ENCODE measurements at places on chromosomes 12 and 14. TPM values are rescaled to one million over a fixed set of nuclear protein-coding genes. Genes with fewer than 3 reads are reported as not detected.
A peak's percentile ranks its signal among the peaks of the same experiment; 100 is the strongest.

DNA sequence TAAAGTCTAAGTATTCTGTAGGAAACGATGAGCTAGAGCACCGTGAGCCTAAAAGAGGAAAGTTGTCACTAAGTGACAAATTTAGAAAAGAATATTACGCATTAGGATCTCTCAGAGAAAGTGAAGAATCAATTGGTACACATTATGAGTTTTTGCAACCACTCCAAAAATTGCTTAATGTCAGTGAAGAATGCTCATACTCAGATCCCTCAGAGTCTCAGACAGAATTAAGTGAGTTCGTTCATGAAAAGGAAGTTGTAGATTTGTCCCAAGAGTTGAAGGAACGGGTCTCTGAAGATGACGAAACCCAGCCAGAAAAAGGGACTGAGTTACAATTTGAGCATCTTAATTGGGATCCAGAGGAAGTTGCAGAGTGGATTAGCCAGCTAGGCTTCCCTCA lies 1.5 kb downstream of the SAMD15 start:
- DNase-seq, result no peak

DNA sequence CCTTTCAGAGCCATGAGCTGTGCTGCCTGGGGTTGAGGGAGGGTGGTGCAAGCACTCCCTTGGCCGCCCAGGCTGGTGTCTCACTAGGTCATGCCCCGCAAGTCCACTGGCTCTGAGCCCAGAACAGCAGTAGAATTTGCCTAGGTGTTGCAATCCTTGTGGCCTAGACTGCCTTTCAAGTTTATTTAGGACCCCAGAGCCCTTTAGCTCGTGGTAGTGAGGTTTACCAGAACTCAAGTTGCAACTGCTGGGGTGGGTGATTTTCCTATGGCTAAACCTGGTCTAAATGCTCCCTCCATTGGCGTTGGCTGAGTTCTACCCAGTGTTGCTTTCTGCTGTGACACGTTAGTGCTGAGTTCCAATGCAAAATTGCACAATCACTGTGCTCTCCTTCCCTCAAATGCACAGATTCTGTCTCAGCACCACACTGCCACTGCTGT lies 287.2 kb downstream of the BCAT1 start:
- no peak for DNase-seq

GRCh38 chr12:114998118-114998749 lies 314.3 kb upstream of the TBX3 start:
- no peak for DNase-seq

GRCh38 chr14:58899317-58899713 lies 261.6 kb downstream of the DACT1 start:
- no peak for DNase-seq

DNA sequence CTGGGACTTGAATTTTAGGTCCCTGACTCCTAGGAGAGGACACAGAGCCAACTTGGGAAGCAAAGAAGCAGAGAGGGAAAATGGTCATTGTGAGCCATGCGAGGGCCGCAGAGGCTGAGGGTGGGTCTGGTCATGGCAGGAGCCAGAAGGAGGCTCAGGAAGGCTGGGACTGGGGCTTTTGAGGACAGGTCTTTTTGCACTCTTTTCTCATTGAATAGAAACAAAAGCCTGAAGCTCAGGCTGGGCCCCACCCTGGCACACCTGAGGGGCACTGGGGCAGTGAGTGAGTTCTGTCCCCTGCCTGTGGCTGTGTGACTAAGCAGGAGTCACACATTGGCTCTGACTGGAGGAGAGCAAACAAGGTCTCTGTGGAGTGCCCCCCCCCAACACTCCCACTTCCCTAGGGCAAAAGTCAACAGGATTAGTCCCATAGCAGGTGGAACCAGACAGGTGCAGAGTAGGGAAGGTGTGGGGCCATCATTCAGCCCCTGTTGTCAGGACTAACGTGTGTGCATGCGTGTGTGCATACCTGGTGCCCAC lies 2.8 kb downstream of the KRT7 start:
- peak; percentile 85 for DNase-seq

- DNase-seq, result no peak
These were observed 99.5 kb downstream of the SYNE2 start for GRCh38 chr14:63952053-63952932.

DNA sequence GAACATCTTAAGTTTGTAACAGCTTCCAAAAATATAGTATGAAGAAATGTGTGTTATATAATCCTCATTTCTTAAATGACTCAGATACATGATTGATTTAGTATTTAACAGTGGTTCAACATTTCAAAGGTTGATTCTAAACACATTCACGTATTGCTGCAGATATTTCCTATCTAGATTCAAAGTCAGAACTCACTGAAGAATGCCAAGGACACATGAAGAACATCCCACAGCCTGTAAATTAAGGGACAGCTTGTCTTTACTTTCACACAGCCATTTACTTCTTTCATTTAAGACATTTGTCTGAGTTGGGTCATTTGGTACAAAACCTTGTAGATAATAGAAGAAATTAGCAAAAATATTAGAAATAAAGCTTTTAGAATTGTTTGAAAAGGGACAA lies 66.9 kb upstream of the CPSF6 start:
- DNase-seq, result no peak

GRCh38 chr14:69827560-69827959 lies 30.5 kb upstream of the SLC10A1 start:
- no peak for DNase-seq

DNA sequence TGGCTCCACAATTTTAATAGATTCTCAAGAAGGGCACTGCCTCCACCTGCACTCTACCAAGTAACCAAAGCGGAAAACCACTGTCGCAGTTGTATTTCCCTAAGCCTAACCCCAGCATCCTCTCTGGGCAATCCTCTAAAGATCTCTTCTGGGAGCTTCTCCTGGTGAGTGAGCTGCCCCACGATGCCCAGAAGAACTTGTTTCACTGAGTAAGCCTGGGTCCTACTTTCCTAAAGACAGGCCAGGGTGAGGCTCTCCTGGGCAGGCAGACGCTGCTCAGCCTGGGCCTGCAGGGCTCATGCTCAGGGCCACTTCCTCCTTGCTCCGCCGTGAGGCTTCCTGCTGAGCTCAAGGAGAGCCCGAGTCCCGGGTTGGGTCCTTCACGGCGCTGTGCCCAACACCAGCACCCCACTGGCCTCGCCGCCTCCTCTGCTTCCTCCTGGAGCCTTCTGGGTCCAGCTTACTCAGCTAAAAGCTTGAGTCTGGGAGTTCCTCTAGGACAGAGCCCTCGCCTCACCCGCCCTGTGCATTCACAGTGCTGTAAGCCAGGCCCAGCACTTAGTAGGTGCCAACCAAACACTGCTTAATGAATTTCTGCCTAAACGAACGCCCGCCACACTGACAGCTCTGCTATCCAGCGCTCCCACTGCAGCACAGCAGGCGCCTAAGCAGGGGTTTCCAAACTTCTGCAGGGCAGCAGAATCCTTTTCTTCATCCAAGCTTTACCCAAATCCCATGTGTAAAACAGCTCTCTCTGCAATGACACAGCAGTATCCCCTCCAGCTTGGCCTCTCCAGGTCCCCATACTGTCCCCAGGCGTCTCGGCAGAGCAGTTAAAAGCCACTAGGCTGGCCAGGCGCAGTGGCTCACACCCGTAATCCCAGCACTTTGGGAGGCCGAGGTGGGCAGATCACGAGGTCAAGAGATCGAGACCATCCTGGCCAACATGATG lies 5.7 kb downstream of the RAB35 start:
- DNase-seq, result no peak

DNA sequence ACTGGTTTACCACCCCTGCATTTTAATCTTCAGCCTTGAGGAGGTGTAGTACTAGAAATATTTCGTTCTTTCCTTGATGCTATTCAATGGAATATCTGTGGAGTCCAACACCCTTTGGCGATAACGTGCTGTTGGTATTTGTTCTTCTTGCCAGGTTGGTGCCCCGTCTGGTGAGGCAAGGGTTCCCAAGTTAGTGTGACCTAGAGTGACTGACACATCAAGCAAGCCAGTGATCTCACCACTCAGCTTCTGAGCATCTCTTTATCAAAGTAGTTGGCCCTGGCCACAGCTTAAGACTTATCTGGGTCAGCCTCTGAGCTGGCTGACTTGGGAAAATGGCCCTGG lies 60.2 kb downstream of the PLXNC1 start:
- DNase-seq, result no peak

DNA sequence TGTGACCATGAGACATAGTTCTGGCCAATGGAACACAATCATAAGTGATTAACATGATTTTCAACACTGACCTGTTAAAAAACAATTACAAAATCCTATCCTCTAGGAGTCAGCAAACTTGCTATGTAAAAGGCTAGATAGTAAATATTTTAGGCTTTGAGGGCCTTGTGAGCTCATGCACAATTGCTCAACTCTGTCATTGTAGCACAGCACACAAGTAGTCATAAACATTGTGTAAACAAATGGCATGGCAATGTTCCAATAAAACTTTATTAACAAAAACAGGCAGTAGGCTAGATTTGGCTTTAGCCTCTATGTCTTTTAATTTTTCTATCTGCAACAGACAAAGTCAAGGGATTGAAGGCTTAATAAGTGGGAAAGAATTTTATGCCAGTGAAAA lies 350.7 kb downstream of the C12orf50 start:
- DNase-seq, result no peak

GRCh38 chr14:35222324-35222723 lies 69.9 kb upstream of the PSMA6 start:
- DNase-seq, result no peak

- no peak for DNase-seq
These were observed 108.6 kb downstream of the FOXN3 start for GRCh38 chr14:89308232-89308959.

DNA sequence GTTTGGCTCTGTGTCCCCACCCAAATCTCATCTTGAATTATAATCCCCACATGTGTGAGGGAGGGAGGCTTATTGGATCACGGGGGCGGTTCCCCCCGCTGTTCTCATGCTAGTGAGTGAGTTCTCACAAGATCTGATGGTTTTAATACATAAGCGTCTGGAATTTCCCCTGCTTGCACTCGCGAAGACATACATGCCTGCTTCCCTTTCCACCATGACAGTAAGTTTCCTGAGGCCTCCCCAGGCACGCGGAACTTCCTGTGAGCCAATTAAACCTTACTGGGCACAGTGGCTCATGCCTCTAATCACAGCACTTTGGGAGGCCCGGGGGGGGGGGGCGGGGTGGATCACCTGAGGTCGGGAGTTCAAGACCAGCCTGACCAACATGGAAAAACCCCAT lies 60.8 kb downstream of the R3HDM2 start:
- no peak for DNase-seq

DNA sequence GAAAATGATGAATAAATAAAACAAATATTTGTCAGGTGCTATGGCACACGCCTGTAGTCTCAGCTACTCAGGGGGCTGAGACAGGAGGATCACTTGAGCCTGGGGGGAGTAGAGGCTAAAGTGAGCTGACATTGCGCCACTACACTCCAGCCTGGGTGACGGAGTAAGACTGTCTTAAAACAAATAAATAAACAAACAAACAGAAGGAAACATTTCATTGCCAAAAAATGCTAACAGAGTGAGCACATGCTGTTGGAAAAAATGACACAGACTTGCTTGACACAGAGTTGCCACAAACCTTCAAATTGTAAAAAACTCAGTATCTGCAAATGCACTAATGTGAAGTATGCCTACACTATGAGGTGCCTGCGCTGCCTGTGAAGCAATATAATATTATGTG lies 50.8 kb upstream of the AP4S1 start:
- DNase-seq, result no peak

GRCh38 chr12:127081058-127081457 lies 1185.9 kb upstream of the TMEM132C start:
- DNase-seq, result no peak

DNA sequence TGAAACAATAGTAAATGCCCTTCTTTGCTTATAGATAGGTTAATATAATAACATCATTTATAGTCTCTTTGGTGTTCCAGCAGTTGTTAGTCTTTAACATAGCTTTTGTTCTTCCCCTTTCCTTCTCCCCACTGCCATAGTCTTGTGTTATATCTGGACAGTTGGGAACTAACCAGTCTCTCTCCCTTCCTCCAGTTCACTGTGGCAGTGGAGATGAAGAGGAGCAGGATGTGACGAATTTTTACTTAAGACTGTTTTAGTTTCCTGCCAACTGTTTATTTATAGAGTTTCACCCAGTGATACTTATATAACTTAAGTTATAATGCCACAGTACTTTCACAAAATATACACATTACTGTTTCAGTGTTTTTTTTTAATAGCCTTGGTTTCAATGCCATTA lies 277.4 kb downstream of the PDZRN4 start:
- DNase-seq, result no peak

- no peak for DNase-seq
These were observed 28.0 kb downstream of the PXN start for GRCh38 chr12:120237360-120238171.

- DNase-seq, result no peak
These were observed 26.3 kb downstream of the BICDL1 start for GRCh38 chr12:120015313-120015712.

- DNase-seq, result no peak
These were observed 83.4 kb upstream of the ESRRB start for GRCh38 chr14:76292561-76292960.

- no peak for DNase-seq
These were observed 173.8 kb upstream of the MIS18BP1 start for GRCh38 chr14:45426685-45427282.

Gene CDK17
- 81.0 TPM for total RNA-seq

Gene ATF7
- 34.1 TPM for total RNA-seq

Gene OXA1L
- total RNA-seq, result 145 TPM

Gene PMEL
- 7.4 TPM for total RNA-seq

Gene SOX5
- total RNA-seq, result 42.1 TPM

Gene TEX22
- 0.33 TPM for total RNA-seq

Gene DEPDC4
- total RNA-seq, result 1.3 TPM

Gene CKAP4
- 22.0 TPM for total RNA-seq

Gene CACNA2D4
- total RNA-seq, result 3.2 TPM

Gene KRT2
- total RNA-seq, result not detected

All from breast epithelium (tissue), 4 donors.